ENCODE measurements at places on chromosomes 3 and 15.

DNA sequence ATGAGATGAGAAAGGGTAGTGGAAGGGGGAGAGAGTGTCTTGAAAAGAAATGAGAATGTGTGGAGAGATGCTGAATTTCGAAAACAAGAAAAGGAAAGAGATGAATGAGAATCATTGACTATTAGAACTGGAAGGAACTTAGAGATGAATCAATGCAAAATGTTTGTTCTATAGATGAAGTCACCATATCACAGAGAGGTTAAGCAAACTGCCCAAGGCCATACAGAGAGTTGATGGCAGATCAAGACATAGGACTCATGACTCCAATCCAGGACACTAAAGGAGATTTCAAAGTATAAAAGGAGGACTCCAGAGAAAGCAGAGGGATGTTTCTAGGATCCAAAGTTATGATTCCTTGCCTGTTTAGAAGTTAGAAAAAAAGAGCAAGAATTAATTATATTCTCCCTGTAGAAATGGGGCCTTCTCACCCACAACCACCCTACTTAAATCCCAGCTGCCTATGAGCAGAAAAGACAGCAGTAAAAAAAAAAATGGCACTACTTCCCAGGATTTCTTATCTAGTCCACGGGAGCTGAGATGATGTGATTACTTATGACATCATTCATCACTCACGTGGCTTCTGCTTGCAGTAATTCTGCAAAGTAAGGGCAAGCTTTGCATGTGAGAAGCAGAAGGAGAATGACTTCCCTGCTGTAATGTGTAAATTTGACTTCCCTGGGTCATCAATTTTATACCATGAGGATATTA lies 210.8 kb upstream of the MRPL3 start:
- no peak for DNase-seq

GRCh38 chr3:5022187-5022965 lies 43.1 kb downstream of the BHLHE40 start:
- DNase-seq: no peak

DNA sequence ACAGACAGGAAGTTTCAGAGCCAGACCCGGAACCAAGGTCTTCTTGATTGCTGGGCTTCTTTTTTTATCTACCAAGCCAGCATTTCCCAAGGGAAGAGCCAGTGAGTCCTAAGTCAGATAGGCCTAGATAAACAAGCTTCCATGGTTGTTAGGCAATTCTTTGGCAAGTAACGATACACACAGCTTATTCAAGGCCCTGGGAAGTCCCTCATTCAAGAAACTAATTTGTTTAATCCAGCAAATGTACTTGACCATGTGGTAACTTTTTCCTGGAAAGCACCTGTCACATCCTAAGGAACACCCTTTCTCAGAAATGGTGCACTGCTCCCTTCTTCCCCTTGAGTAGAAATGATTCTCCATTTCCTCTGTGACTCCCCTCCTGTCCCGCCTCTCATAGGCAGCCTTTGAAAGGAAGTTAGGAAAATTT lies 209.9 kb downstream of the ITPR1 start:
- no peak for DNase-seq

GRCh38 chr3:38949994-38950393 lies 101.8 kb downstream of the SCN11A start:
- DNase-seq: no peak

- DNase-seq: no peak
Measured at GRCh38 chr15:63070681-63071129, 28.2 kb downstream of the TPM1 start.

DNA sequence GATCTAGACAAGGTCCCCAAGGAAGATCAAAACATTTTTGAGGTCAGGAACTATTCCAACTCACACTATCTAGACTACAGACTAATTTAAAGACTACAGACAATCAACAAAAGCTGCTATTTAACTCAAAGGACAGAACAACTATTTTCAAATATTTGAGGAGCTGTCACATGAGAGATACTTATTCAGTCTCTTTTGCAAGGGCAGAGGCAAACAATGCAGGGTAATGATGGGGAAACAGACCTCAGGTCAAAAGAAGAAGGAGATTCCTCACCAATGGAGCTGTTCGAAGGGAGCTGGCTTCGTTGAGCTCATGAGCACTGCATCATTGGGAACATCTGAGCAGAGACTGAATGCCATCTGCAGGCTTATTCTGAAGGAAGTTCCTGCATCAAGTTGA lies 231.9 kb downstream of the DTWD1 start:
- no peak for DNase-seq

DNA sequence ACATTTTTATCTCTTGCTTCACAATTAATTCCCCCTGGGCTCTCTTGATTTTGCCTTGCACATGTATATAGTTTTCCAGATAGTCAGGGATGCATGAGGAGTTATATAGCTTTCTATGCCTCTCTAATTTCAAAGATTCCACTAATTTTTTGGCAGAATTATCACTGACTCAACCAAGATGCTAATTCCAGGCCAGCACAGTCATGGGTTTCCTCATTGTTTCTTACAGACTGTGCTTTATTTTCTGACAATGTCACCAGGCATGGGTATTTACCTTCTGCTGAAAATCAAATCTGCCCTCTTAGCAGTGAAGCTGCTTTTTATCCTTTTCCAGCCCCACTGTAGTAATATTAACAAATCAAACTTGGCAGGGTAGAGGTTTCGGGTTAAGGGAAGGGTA lies 1520.6 kb upstream of the CADM2 start:
- DNase-seq: no peak

- no peak for DNase-seq
Measured at GRCh38 chr3:107803170-107803569, 280.4 kb downstream of the BBX start.

- peak; percentile 67 for DNase-seq
Measured at GRCh38 chr3:187456250-187456649, 88.1 kb downstream of the RTP4 start.

DNA sequence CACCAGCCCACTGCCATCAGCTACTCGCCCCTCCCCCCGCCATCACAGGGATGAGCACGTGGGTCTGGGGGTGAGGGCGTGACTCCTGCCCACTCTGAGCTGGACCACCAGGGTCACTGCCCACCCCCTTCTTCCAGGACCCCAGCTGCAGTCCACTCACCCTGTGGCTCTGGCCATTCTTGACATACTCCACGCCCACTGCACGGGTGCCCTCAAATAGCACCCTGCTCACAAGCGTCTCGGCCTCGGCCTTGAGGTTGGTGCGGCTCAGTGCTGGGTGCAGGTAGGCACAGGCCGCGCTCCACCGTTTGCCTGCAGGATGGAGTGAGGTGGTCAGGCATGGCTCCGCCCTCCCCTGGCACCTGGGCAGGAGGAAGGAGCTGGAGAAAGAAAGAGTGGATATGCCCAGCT lies 23.9 kb downstream of the CHDH start:
- DNase-seq: no peak

- DNase-seq: no peak
Measured at GRCh38 chr3:127747066-127747465, 74.3 kb downstream of the ABTB1 start.

DNA sequence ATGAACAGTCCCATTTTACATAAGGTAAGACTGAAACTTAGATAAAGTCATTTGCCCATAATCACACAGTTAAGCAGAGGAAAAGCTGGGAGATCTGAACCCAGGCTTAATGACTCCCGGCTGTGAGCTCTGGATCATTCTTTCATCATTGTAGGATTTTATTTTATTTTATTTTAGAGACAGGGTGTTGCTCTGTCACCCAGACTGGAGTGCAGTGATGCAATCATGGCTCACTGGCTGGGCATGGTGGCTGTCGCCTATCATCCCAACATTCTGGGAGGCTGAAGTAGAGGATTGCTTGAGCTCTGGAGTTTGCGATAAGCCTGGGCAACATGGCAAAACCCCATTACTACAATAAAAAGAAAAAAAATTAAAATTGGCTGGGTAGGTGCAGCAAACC lies 31.2 kb upstream of the RAF1 start:
- DNase-seq: no peak

DNA sequence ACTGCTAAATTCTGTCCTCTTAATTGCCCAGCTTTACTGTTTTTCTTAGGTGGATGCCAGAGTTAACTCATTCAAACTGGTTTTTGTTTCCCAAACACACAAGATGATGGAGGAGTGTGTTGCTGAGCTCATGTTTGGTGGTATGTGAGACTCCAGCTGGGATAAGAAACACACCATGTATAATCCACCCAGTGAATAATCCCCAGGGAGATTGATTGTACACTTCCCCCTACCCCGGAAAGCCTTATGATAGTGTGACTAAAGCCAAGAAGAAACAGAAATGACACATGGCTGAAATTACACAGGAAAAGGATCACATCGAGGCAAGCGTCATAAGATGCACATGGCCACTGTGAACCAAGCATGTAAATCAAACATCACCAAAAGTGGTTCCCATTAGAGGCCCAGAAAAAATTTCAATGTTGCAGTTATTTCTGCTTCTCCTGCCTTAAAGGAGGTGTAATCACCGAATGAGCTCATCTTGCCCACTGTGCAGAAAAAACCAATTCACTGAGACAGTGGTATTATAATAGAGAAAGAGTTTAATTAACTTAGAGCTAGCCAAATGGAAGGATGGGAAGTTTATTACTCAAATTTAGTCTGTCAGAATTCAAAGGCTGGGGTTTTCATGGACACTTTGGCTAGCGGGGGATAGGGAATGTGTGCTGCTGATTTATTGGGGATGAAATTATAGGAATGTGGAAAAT lies 56.7 kb upstream of the MAGI1 start:
- DNase-seq: no peak

DNA sequence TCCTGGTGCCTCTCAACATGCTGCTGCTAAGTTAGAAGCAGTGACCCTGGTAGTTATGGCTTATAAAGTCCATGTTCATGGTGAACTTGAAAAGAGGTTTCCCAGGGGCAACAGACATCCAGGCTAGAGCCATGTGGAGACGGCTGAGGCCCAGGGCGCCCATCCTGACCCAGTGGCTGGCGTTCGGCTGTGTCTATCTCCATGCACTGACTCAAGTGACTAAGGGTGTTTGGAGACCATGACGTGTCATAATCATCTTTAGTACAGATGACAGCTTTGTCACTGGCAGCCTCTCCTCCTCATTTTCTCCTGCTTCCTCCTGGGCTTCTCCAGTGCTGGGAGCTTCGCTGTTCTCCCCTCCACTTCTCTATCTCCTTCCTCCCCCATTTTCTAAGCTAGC lies 287.4 kb upstream of the LYSMD4 start:
- DNase-seq: no peak

GRCh38 chr3:178451799-178452198 lies 84.4 kb upstream of the KCNMB2 start:
- no peak for DNase-seq

GRCh38 chr3:101829437-101829830 lies 19.9 kb upstream of the NFKBIZ start:
- no peak for DNase-seq

GRCh38 chr3:49910409-49911123 lies 6.9 kb upstream of the MST1R start:
- no peak for DNase-seq

GRCh38 chr15:99911816-99912215 lies 178.6 kb upstream of the LYSMD4 start:
- peak; percentile 69 for DNase-seq

- DNase-seq: no peak
Measured at GRCh38 chr3:58526515-58526957, 10.5 kb downstream of the ACOX2 start.

GRCh38 chr3:54127499-54128056 lies 5.2 kb downstream of the CACNA2D3 start:
- DNase-seq: no peak

GRCh38 chr15:100049483-100049882 lies 292.3 kb downstream of the ADAMTS17 start:
- no peak for DNase-seq

DNA sequence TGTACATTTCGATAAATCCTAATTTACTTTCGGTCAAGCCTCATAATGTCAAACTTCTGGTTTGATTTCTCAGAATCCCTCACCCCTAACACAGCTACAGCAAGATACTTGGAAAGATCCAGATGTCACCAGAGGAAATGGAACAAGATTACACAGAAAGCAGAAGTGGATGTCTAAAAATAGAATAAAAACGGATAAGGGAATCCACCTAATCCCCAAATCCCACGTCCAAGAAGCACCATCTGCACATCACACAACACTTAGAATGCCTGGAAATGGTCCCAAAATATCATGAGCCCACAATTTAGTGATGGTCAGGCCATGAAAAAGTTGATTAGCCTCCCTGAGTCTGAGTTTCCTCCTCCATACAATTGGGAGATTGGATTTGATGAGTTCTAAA lies 61.7 kb downstream of the AGTR1 start:
- DNase-seq: no peak

DNA sequence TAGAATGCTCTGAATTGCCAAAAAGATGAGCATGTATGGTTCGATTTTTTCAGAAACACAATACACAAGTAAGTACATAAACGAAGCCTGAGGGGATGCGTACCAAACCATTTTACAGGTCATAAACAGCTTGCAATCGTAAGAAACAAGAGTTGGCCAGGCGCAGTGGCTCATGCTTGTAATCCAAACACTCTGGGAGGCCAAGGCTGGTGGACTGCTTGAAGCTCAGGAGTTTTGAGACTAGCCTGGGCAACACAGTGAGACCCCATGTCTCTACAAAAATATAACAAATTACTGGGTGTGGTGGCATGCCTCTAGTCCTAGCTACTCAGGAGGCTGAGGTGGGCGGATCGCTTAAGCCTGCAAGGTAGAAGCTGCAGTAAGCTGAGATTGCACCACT lies 13.4 kb downstream of the TRA2B start:
- DNase-seq: no peak

DNA sequence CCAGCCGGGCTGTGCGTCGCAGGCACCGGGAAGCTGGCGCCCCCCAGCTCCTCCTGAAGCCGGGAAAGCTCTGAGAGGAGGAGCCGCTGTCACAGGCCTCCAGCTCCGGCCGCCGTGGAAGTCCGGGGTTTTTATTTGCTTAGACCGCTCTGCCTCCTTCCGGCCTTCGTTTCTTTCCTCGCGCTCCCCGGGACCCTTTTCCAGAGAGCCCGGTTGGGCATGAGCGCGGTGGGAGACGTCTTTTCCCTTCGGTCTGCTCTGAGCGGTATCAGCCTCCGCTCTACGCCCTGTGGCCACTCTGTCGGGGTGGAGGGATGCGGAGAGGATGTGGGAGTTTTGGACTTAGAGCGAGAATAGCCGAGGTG lies 559 bp downstream of the SENP5 start:
- no peak for DNase-seq

DNA sequence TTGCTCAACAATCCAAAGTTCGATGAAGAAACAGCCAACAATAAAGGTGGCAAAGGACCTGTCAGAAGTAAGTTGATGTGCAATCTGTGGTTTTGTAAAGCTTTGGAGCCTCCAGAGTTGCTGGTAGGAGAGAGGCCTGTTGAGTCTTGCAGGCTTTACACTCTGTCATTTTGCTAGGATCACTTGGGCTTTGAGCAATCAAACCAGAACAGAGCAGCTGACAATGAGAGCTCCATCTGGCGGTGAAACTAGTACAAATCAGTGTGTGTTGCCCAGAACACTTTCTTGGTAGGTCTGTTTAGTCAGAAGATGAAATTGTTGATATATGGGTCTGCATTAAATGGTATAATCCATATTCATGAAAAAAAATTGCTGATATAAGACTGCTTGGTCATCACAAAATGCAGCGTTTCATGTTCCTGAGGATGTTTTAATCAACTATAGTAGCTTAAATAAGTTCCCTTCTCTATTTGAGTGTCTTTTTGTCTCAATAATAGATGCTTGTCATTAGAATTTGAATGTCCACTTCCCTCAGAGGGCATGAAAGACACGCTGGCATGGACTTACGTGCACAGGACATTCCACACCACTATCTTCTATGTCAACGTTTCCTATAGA lies 25.7 kb downstream of the TMOD2 start:
- peak; percentile 90 for DNase-seq

- DNase-seq: no peak
Measured at GRCh38 chr3:95521396-95521795, 1293.0 kb upstream of the EPHA6 start.

Measured in Ammon's horn (tissue), 1 donor.